ENCODE measurements at places on chromosomes 3 and 15.
A peak's percentile ranks its signal among the peaks of the same experiment; 100 is the strongest.

- peak; percentile 90 for DNase-seq
Measured at GRCh38 chr15:58467121-58467721, 35.4 kb downstream of the LIPC start.

GRCh38 chr3:26963361-26963743 lies 340.8 kb downstream of the LRRC3B start:
- no peak for DNase-seq

GRCh38 chr15:55977231-55977630 lies 16.2 kb downstream of the NEDD4 start:
- no peak for DNase-seq

DNA sequence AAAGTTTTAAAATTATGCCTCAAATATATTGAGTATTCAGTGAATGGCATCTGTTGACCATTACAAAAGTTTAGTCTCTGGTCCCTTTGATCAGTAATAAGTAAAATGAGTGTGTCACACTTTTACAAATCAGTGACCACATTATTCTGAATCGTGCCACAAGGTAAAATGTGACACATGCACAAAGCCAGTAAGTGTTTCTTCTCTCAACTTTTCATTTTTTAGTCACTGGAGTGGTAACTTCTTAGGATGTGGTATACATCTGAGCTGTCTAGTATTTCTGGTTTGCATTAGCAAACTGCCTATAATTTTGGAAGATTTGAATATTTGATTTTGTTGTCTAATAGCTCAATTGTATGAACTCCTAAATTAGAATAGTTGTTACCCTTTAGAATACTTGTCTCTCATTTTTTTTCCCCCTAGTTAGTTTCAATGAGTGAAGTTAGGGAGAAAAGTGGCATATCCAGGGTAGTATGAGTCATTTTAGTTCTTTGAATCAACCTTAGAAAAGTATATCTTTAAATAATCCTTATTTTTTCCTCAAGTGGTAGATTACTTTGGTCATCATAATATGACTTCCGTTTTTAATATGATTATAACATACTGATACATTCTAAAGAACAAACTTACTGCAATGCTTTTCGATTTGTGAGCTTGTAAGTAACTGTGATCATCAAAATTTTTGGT lies 18.1 kb downstream of the DNAJC13 start:
- DNase-seq = no peak

- DNase-seq = no peak
Measured at GRCh38 chr15:41886741-41887140, 7.1 kb downstream of the SPTBN5 start.

GRCh38 chr3:127637546-127637945 lies 8.6 kb downstream of the PODXL2 start:
- DNase-seq = no peak

- DNase-seq = no peak
Measured at GRCh38 chr3:179186426-179186825, 38.3 kb downstream of the PIK3CA start.

DNA sequence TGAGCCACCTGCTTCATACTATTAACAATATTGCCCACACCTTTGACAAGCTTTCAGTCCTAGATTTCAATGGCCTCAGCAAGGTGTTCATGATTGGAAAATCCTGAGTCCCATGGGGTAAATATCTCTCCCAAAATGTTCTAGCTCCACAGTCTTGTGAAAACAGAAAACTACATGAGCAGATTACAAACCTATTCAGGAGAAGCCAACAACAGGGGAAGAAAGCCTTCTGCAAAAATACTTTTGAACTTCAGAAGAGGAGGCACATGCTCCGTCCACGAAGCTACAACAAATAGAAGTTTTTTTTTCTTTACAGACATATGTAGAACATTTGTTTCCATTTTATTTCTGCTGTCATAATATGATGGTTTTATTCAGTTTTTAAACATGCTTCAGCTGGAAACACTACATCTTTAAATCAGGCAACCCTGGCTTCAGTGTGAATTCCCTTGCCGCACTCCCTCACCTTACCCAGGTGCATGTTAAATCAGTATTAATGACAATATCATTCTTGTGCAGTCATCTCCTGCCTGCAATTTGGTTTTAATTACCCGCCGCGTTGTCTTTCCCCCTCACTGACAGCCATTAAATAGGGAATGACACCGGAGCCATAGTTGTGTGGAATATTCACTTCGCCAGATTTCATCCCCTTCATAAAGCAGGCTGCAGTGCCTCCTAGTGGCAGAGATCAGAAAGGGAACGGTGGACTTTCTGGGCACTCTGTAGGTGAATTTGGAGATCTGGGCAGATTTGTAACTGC lies 725.5 kb upstream of the ARRDC4 start:
- DNase-seq = peak; percentile 54

DNA sequence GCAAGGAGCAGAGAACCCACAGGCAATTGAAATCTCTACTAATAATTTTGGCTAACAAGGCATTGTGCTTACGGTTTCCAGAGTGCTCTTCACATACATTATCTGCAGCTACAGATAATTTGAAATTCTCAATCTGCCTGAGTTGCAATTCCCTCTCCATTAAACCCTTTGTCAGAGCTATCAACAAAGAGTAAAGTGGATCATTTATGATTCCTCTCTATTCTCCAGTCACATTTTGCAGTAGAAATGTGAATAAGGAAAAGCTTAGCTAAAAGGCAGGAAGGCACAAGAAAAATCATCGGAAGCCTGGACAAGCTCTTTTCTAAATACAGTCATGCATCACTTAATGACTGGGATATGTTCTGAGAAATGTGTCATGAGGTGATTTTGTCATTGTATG lies 49.6 kb downstream of the FAM98B start:
- DNase-seq = no peak

DNA sequence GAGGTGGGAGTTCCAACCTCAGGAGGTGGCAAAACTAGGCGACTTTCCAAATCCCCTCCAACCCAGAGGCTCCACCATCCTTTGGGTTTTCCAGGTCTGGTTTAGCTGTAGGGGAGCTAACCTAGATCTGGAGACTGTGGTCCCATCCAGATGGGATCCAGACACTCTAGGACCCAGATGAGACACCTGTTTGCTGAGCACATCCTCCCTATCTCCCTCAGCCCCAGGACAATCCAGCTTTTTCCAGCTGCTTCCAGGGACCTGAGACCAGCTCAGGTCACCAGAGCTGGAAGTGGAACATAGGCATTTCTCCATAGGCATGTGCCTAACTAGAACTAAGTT lies 18.2 kb downstream of the CRTAP start:
- DNase-seq = no peak

DNA sequence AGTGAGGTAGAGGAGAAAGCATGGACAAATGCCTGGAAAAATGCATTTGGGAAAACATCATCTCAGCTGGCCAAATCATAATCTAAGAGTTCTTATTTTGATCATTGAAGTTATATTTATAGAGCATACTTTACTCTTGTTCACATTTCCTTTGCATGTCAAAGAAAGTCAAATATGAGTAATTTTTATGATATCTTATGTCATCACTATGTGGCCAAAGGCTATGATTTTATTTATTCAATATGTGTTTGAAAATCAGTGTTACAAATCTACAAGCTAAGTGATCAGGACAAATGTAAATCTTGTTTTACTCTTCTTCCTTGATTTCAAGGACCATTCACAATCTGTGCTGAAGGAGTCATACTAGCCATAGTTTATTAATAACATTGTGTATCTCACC lies 237.2 kb upstream of the DPH6 start:
- DNase-seq = no peak

GRCh38 chr3:44584646-44585501 lies at the start of gene ZNF660:
TSS of gene ZNF660 (plus strand) at chr3:44584964. CDS start at chr3:44594194, 9,230 bp downstream.
- DNase-seq = no peak

DNA sequence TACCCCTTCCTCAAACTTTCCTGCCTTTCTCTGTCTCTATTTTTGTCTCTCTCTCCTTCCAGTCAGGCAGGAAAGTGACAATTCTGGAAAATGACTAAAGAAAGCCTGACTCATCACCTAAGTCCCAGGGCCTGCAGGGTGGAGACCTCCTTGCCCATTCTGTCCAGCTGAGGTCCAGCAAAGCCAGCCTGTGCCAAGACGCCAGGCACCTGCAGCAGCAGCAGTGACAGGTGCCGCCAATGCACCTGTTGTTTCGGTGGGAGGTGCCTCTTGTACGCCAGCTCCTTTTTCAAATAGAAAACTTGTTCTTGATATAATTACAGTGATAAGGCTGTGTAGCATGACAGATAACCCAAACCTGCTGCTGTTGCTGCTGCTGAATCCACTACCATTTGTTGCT lies 501.3 kb downstream of the NTRK3 start:
- no peak for DNase-seq

- no peak for DNase-seq
Measured at GRCh38 chr15:80159811-80160569, 7.2 kb downstream of the FAH start.

DNA sequence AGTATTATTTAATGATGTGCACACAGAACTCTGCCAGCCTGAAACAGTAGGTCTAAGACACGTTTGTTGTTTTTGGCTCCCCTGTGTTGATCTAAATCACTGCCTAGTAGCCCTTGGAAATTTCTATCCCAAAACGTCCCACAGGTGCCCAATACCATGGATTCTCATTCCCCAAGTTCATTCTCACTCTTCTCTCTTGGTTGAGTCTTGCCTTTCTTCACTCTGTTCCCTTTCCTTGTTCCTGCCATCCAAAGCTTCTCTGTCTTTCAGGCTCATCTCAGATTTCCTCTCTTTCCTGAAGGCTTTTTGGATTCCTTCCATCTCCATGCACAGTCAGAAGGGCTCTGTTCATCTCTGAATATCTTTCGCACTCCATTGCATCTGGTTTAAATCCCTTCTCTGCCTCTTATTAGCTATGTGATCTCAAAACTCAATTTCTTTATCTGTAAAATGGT lies 54.2 kb downstream of the PPARG start:
- DNase-seq = peak; percentile 3

DNA sequence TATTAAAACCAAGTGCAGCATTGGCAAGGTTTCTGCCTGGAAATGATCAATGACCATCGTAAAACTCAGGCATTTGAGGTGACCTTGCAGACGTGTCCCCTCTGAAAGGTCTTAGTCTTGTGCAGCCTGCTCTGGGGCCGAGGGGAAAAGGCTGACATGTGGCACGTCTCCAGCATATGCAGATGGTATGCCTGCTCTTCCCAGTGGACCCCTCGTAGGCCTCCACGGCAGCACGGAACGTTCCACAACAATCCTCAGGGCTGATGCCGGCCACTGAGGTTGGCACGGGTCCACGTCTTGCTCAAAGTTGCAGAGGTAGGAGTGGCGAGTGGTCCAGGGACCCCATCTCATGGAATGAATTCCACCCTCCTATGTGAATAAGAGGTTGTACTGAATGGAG lies 247.5 kb upstream of the LYSMD4 start:
- no peak for DNase-seq

- DNase-seq = no peak
Measured at GRCh38 chr15:55802600-55803376, 59.8 kb upstream of the PRTG start.

GRCh38 chr3:49639551-49639950 lies 34.6 kb upstream of the APEH start:
- no peak for DNase-seq

GRCh38 chr3:12994357-12994606 lies 78.9 kb downstream of the IQSEC1 start:
- DNase-seq = peak; percentile 31

GRCh38 chr3:107877936-107878335 lies 212.9 kb downstream of the CD47 start:
- no peak for DNase-seq

DNA sequence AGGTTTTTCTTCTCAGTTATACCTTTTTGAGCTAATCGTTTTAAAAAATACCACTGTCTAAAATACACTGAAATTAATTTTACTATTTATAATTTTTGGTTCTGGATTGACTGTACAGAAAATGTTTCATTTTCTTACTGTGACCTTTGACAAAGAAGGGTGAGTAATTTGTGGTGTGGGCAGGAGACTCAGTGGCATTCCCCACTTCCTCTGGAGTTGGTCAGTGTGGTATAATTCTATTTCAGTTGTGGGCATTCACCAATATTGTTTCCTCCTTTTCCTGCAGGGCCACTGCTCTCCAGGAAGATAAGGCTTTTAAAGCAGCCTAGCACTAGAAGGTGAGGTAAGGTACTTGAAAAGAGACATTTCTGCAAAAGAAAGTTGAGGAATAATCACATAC lies 6.5 kb downstream of the DAG1 start:
- DNase-seq = peak; percentile 57

DNA sequence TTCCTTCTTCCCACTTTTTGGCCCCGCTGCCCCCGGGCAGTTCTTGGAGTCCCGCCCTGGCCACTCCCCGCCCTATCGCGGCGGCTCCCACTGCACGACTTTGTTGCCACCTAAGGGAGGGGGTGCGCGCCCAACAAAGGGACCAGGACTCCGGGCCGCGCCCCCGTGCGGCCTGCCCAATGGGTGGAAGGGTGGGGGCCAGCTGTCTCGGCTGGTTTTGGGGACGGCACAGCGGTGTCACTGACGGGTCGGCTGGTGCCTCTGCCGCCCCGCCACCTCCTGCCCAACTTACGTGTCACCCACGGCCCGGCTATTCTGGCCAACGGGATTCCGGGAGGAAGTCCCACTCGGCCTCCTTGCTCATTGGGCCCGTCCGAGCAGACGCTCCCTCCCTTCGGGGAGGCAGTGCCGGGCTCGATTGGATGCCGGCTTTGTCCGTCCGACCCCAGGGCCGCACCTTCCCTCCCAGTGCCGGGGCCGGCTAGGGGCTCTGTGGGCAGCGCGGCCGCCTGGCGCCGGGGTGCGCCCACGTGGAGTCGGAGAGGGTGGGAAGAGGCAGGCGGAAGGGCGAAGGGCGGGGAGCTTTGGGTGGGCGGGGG lies at the start of gene GOLIM4:
Gene GOLIM4 (minus strand): TSS at position 314 of the 599 bp plus-strand sequence. CDS start 639 bp downstream, outside the sequence.
- peak; percentile 95 for DNase-seq

DNA sequence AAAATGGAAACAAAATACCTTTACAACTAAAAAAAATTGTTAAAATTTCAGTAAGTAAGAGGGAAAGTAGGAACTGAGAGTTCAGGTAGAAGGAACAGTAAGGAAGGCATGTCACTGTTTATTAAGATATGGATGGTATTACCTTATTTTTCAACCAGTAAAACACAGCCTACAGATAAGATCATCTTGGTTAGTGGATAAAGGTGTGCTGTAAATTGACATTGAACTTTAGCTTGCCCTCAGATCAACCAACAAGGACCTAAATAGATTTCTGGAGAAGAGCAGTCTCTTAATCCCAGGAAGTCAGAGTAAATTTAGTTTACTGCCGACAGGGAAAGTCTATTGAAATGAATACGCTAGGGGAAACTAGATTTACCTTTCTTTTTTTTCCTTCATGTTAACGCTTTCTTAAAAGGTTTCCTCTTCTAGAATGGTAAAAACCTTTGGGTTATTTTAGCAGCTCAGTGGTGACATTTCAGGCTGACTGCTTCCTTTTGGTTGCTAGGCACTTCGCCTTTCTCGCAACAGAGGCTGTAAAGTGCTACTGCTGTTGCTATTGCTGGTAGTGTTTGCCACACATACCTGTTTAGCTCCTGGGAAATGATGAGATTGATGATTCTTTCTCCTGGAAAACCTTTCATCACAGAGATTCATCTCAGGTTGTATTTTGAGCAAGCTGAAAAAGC lies 12.9 kb downstream of the DZIP3 start:
- no peak for DNase-seq

DNA sequence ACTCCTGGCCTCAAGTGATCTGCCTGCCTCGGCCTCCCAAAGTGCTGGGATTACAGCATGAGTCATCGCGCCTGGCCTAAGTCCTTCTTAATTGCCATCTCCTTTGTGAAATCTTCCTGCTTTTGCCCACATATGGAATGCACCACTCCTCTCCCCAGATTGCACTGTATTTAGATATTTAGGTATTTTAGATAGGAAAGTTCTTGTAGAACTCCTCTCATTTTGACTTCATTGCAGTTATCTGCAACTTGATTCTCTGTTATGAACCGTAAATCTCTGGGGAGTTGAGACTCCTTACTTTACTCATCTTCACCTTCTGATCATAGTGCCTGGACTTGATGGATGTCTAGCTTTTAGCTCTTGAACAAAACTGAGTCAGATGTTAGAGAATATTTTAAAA lies 150.7 kb downstream of the AKAP13 start:
- DNase-seq = no peak

All from ACHN (cell line).